Testis (tissue), 5 donors: ENCODE measurements at places on chromosomes 2 and 18.
A peak's percentile ranks its signal among the peaks of the same experiment; 100 is the strongest.

GRCh38 chr2:88177556-88177955, 7.4 kb downstream of the THNSL2 start:
- no peak for DNase-seq

DNA sequence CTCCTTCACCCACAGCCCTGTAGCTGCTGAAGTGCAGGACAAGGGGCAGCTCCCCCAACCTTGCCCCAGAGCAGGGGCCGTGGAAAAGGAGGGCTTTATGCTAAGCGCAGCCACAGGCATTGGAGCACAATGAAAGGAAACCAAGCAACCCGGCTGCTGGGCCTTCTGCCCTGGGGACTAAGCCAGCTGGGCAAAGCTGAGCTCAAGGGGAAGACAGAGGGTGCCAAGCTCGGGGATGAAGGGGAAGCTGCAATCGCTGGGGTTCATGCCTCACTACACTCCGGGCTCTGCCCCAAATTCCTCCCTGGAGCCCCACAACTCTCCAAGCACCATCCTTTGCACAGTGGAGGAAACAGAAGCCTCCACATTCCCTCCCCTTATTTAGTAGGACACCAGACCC, 12.4 kb downstream of the SFXN5 start:
- no peak for DNase-seq

GRCh38 chr2:101806123-101806522, 108.6 kb downstream of the MAP4K4 start:
- no peak for DNase-seq

- peak; percentile 93 for DNase-seq
These were observed 72.3 kb downstream of the IL1R2 start for GRCh38 chr2:102063941-102064678.

DNA sequence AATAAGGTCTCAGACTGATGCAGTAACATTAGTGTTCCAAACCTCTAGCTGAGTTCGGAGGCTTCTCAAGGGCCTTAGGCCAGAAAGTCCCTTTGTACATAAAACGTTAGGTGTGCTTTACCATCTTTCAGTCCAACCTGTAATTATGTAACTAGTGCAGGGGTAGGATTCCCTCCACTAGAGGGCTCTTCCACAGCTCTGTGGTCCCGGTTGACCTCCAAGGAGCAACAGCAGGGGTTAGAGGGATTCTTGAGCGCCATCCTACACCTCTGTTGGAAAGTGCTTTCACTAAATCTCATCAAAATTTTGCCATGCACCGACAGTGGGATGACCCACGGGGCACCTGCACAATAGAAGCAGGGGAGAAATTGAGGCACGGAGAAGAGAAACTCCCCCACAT, 155.8 kb upstream of the LRP1B start:
- peak; percentile 51 for DNase-seq

GRCh38 chr2:2763351-2764000, 432.4 kb upstream of the MYT1L start:
- DNase-seq: peak; percentile 33
